ENCODE measurements at places on chromosomes 1 and 21.

GRCh38 chr1:77412820-77413530 is 131.2 kb downstream of the AK5 start:
- no peak for DNase-seq

DNA sequence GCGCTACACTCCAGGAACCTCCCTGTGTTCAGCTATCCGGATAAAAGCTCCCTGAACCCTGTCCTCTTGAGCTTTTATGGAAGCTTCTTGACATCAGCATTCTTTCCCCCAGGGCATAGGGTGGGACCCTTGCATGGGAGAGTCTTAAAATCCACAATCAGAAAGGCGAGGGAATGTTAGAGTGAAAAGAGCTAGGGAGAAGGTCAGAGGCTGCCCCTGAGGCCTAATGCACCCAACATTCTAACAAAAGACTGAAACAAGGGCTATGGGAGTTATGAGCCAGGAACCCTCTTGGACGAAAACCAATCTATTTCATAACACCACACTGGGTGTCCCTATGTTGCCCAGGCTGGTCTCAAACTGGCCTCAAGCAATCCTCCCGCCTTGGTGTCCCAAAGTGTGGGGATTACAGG is 36.7 kb downstream of the NEK2 start:
- DNase-seq, result no peak

GRCh38 chr1:238701024-238701423 is 685.3 kb upstream of the CHRM3 start:
- DNase-seq, result no peak

DNA sequence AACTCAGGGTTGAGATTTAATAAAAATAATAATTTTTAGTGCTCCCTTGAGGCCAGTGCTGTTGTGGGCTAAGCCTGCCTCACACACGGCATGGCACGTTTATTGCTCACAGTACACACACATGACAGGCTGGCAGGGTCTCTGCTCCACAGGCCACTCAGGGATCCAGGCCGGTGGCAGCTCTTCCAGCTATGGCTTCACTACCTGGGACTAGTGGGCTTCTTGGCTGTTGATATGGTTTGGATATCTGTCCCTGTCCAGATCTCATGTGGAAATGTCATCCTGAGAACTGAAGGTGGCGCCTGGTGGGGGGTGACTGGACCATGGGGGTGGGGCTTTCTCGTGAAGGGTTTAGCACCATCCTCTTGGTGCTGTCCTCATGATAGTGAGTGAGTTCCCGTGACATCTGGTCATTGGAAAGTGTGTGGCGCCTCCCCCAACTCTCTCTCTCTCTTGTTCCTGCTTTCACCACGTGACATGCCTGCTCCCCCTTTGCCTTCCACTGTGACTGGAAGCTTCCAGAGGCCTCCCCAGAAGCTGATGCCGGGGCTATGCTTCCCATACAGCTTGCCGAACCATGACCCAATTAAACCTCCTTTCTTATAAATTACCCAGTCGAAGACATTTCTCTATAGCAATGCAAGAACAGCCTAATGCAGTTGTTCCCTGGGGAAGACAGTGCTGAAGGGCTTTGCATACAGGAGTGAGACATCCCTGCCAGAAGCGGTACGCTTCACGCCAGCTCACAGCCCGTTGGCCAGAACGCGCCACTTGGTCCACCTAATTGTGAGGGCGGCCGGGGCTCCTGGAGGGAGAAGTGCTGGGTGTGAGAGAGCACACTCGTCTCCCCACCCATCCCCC is 226.9 kb upstream of the C1orf174 start:
- DNase-seq, result no peak

GRCh38 chr1:47209091-47209490 is 19.3 kb upstream of the PDZK1IP1 start:
- no peak for DNase-seq

DNA sequence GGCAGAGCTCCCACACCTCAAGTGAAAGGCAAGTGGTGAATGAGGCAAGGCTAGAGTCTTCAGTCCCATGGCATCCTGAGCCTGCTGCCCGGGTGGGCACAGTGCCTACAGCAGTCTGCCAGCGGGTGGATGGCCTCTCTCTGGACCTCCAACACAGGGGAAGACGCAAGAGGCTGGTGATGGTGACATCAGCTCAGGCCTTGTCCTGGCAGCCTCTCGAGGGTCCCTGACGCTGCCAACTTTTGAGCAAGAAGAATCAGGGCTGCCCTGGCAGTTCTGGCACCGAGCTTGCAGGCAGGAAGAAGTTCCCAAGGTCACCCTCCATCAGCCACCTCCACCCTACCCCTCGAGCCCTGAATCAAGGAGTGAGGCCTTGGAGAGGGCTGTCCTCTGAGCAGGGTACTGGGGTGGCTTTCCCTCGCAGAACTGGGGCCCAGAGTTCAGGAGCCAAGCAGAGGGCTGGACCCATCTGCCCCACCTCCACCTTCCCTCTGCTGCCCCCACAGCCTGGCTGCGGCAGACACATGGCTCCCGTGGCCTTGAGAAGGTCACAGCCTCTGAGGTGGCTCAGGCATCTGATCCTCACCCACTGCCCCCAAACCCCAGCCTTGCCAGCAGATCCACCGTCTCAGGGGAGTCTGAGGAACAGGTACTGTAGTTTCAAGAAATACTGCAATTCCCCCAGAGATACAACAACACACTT is 5.8 kb downstream of the RAP1GAP start:
- no peak for DNase-seq

DNA sequence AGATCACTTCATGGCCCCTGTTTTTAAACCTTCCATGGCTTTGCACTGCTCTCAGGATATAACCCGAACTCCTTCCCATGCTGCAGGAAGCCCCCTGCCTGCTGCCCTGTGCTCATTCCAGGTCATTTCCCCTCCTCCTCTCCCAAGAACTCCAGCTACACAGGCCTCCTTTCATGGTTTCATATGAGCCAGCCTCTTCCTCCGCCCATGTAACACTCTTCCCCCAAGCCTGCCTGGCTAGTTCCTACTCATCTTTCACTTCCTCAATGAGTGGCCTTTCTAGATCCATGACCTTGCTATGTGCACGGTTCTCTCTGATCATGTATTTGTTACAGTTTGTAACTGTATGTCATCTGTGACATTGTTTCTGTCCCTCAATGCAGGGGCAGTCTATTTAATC is 3.1 kb upstream of the NCF2 start:
- DNase-seq, result no peak

DNA sequence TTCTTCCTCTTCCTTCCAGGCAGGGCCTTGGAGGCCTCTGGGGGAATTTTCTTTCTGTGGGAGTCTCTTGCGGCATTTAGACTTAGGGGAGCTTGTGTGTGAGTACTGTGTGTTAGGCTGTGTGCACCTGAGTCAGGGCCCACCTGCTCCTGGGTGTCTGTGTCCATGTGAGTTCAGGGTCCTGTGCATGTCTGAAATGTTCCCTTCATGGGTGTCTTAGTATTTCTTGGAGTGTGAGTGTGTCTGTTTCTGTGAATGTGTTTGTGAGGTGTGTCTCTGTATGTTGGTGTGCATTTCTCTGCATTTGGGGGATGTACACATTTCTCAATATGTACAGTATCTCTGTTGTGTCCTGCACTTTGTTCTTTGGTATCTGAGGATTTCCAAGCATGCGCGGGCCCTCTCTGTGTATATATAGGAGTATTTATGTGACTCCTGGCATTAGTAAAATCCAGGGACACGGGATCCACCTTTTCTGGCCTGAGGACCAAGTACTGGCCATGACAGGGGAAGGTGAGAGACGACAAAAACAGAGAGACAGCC is 2.4 kb downstream of the TFAP2E start:
- no peak for DNase-seq

- no peak for DNase-seq
Measured at GRCh38 chr1:44366371-44366975, 11.4 kb upstream of the ERI3 start.

DNA sequence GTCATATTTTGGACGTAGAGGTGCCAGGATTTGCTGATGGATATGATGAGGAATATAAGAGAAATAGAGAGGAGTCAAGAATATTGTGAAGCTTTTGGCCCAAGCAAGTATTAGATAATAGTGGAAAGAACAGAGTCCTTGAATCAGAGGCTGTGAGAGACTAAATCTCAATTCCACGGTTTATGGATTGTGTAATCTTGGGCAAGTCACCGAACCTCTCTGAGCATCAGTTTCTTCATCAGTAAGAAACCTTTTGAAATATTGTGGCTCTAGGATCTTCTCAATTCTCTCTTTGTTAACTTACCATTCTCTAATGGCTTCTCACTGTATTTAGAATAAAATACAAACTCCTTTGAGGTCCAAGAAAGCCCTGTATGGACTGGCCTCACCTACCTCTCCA is 77.6 kb downstream of the RPS6KA1 start:
- no peak for DNase-seq
